ENCODE measurements at places on chromosomes 7 and 10. TPM values are rescaled to one million over a fixed set of nuclear protein-coding genes. Genes with fewer than 3 reads are reported as not detected.

Gene PNLIP
- not detected for total RNA-seq

Gene STEAP1B
- 5.5 TPM for total RNA-seq

Gene ITPRID1
- not detected for total RNA-seq

Gene PPP1R9A
- total RNA-seq: 0.34 TPM

Gene FAM237B
- not detected for total RNA-seq

Gene PDE6C
- total RNA-seq: not detected

Gene PITX3
- total RNA-seq: not detected

Gene GNGT1
- not detected for total RNA-seq

Data from nasal cavity respiratory epithelium epithelial cell of viscerocranial mucosa (primary cell).